ENCODE measurements at places on chromosomes 11 and 22.
A peak's percentile ranks its signal among the peaks of the same experiment; 100 is the strongest.

- DNase-seq = no peak
These were observed 272.8 kb downstream of the FAM76B start for GRCh38 chr11:95516786-95517185.

GRCh38 chr11:74696500-74696899 lies 34.7 kb downstream of the CHRDL2 start:
- DNase-seq = no peak

- DNase-seq = no peak
These were observed 454.9 kb upstream of the CADM1 start for GRCh38 chr11:115959081-115959486.

DNA sequence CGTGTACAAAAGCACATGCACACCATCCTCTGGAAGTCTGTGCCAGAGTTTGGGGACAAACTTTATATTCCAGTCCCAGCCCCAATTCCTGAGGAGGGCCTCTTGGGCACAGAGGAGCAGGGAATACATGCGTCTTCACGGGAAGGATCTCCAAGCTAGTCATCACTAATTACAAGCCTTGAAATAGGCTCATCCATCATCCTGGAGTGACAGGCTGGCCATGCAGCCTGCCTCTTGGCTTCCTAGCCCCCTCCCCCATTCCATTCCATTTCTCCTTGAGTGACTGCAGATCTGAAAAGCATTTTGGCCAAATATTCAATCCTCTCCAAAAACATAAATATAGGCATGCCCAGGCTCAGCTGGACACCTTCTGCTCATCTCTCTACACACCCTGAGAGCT lies 24.8 kb downstream of the SERPING1 start:
- no peak for DNase-seq

DNA sequence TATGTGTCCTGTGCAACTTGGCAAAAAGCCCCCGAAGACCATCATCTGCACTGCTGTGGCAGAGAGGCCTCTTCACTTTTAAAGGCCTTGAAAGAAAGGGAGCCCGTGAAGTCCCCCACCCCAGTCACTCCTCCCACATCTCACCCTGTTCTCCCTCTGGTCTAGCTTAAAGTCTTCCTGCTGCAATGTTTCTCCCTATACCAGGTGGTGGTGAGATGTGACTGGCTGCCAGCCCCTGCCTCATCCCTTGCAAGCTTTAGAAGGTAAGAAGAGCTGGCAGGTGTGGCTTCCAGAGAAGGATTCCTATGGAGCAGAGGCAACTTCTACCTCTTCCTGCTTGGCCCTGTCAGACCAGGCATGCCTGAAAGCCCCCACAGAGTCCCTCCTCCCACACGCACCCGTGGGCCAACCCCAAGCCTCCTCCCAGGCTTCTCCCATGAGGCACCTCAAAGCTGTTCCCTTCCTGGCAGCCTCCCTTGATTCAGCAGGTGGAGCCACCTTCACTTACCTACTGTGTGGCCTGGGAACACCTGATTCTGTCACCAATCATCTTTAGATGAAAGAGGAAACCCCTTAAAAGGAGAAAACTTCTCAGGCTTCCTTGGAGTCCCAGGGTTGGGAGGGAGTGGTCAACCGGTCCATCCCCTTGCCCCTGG lies 4.0 kb upstream of the TRIM29 start:
- no peak for DNase-seq

DNA sequence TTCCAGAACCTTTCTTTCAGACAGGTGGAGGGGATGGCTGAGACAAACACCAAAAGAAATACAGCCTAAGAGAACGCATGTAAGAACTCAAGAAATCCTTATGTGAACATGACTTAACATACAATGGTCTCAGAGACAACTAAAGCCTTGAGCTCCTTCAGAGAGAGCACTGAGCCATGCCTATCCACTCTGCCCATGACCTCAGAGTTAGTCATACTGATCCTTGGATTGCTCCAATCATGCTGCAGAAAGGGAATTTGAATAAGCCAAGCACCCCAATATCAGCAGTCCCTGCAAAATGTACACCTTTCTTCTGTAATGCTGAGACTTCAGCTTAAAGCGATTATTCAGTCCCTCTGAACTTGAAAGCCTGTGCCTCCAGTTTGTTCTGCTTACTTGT lies 43.2 kb upstream of the CHKA start:
- DNase-seq = no peak

GRCh38 chr11:20770414-20770946 lies 101.1 kb downstream of the NELL1 start:
- DNase-seq = no peak

DNA sequence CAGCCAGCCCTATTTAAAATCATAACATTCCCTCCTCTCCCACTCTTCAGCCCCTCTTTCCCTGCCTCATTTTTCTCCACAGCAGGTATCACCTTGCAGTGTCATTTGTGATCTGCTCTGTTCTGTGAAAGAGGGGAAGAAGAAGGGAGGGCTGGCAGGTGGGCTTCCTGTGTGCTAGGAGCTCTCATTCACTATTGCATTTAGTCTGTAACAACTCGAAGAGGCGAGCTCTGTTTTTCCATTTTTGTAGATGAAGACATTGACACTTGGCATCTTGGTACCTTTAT lies 52.1 kb upstream of the CRYBB3 start:
- no peak for DNase-seq

DNA sequence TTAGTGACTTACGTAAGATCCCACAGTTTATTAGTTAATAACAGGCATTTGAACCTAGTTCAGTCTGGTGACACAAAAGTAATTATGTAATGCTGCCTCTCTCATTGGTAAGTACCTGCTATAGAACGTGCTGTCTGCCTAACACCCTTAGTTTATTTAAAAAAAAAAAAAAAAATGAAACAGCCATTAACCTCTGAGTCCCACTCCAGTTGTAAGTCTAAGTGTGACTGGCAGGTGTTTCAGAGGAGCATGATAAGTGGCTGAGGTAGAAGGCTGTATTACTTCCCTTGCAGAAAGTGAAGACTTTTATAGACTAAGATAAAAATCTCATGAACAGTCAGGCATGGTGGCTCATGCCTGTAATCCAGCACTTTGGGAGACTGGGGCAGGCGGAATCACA lies 140.5 kb downstream of the TRIM44 start:
- DNase-seq = no peak

DNA sequence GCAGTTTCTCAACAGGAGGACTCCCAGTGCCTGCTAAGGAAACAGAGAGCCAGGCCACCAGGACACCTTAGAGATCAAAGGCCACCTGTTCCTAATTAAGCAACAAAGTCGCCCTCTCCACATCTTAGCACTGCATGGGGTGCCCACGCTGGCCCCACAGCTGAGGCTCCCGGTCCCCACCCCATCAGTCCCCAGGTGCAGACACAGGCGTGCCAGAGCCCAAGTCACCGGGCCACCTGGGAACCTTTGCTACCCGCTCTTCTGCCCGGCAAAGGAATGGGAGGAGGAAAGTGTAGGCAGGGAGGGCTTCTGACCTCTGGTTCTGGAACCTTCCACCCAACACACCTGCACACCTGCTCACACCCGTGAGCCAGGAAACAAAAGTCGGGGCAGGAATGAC lies 85.5 kb upstream of the PRR5 start:
- no peak for DNase-seq

DNA sequence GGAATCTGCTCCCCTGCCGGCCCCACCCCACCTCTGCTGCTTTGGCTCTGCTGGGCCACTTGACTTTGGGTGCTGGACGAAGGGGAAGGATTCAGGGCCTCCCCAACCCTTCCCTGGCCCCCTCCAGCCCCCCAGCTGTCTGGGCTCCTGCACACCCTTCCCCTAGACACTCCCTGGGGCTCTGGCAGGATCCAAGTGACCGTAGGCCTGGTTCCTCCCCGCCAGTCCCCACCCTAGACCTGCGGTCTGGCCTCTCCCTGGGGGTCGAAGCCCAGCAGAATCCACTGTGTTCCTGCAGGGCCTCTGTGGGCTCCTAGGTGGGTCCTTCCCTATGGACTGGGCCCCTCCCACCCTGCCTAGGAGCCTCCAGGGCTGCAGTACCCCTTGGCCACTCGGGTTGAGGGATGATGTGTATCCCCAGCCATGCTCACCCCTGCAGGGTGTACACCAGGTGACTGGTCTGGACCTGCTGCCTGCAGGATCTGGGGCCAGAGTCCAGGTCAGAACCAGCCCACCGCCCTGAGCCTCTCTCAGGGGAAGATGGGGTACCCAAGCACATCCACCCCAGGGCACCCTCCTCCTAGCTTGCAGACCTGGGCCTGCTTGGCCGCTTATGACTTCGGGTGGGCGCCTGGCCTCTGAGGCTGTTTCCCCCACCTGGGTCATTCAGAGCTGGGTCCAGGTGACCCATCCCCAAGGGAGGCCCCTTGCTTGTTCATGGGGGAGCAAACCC lies 5.6 kb downstream of the PIM3 start:
- no peak for DNase-seq

DNA sequence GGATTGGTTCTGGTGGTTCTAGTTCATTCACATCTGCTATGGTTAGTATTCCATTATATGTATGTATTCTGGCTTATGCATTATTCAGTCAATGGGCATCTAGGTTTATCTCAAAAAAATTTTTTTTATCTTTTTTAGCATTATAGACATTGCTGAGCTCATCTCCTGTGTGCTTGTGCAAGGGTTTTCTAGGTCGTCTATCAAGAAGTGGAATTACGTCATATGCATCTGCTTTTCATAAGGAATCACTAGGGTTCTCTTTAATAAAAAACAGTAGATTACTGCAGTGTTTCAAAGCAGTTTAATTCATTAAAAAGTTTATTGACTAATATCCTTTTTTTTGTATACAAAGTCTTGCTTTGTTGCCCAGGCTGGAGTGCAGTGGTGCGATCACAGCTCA lies 21.3 kb downstream of the TBC1D22A start:
- no peak for DNase-seq

- no peak for DNase-seq
These were observed 1344.0 kb upstream of the RAG2 start for GRCh38 chr11:37942081-37942480.

- DNase-seq = peak; percentile 64
These were observed 39.5 kb downstream of the TP53I11 start for GRCh38 chr11:44911029-44911814.

GRCh38 chr11:11965192-11965591 lies 43.2 kb downstream of the DKK3 start:
- DNase-seq = no peak

DNA sequence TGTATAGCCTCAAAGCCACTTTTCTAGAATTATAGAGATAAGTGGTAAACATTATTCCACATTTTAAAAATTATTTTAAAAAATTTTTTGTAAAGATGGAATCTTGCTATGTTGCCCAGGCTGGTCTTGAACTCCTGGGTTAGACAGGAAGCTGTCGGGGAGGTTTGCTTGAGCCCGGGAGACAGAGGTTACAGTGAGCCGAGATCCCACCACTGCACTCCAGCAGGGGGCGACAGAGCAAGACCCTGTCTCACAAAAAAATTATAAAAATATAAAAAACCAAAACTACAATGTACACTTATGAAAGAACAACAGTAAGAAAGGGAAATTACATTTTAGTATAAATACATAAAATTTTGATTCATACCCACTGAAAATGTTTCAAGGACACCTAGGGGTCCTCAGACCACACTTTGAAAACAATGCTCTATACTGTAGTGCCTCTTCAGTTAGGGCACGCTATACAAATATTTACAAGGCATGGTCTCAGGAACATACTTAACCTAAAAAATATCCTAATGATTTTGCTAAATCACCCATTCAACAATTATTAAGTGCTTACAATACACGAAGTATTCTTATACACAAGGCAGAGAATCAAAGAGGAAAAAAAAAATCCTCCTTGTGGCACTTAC lies 111.2 kb downstream of the MRTFA start:
- peak; percentile 17 for DNase-seq

GRCh38 chr22:47020166-47020565 lies 257.7 kb downstream of the TBC1D22A start:
- no peak for DNase-seq

- DNase-seq = no peak
These were observed 40.5 kb upstream of the ZBTB16 start for GRCh38 chr11:114019046-114019445.

DNA sequence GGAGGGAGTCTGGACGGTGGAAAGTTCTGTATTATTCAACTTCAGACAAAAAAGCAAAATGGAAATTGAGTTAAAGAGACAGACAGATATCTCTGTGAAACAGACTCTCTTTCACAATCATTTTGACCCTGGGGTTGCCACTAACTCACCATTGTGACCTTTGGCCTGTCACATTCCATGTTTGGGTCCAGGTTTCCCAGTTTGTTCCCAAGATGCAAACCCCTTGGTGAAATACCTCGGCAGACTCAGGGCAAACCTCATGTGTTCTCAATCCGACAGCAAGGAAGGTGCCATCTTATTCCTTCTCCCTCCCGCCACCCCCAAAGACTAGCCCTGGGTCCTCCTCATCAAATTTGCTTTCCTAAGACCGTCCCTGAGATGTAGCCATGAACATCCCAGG lies 41.8 kb downstream of the GALNT18 start:
- DNase-seq = no peak

DNA sequence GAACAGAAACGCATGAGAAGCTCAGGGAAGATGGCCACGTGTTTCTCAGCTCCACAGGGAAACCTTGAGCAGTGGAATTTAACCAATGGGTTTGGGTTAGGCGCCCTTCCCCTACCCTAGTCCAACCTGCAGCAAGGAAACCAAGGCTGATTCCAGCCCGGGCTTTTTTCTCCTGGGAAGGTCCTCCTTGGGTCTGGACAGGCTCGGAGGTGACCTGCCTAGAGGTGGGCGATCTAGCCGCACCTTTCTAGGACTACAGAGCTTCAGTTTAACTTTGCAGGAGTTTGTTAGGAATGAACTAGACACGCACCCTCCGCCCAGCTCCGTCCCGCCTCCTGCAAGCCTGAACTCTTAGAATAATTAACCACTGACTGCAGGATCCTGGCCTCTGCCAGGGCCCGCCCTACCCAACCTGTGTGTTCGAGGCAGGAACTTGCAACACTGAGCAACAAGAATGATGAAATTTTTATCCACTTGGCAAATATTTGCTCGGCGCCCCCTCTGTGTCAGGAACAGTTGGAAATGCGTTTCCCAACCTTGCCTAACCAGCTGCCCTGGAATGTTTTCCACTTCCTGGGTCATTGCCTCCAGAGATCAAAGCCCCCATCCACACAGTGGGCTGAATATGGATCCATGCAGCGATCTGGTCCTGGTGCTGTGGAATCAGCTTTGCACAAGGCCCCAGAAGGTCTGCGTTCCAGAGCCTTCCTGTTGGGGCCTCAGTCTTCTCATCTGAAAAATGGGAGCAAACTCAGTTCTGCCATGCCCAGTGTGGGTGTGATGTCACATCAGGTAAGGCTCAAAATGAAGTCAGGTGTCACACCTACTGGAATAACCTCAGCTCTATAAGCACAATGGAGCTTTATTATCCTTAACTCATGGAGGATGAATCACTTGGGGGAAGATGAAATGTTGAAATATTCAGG lies 13.3 kb downstream of the MPST start:
- no peak for DNase-seq

DNA sequence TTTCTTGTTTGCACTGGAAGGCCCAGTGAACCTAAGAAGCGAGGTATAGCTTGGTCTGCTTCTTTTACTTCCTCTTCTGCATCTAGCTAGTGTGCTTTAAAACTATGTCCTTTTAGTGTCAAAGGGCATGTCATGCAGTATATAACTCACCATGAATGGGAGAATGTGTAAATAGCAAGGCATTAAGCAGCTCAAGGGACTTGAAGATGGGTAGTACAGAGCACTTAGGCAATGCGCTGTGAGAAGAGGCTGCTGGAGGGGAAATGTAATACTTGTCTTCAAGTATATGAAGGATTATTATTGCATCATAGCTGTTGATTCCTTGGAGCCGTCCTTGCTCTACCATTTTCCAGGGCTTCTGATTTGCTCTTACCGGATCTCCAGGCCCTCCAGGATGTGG lies 7.6 kb downstream of the MAML2 start:
- DNase-seq = no peak

GRCh38 chr11:2917842-2918490 lies 11.3 kb downstream of the PHLDA2 start:
- DNase-seq = no peak
